Regular cardiac myocyte (primary cell): ENCODE measurements at places on chromosomes 2 and 18. TPM values are rescaled to one million over a fixed set of nuclear protein-coding genes. Genes with fewer than 3 reads are reported as not detected.

Gene LTBP1
- total RNA-seq, result 214 and 375 TPM in 2 replicates

Gene GPATCH11
- total RNA-seq, result 7.0 and 10.9 TPM in 2 replicates

Gene GAL3ST2
- 0.19 and 0.85 TPM in 2 replicates for total RNA-seq

Gene CDCA7
- 0.85 and 14.4 TPM in 2 replicates for total RNA-seq

Gene PAIP2B
- total RNA-seq, result 0.58 and 1.1 TPM in 2 replicates

Gene TMEM163
- not detected in 2 replicates for total RNA-seq

Gene STON1
- total RNA-seq, result 3.6 and 20.0 TPM in 2 replicates

Gene TWIST2
- total RNA-seq, result 13.4 and 19.4 TPM in 2 replicates

Gene DYNAP
- not detected in 2 replicates for total RNA-seq

Gene TTN
- 0.85 and 1.2 TPM in 2 replicates for total RNA-seq

Gene VRK2
- total RNA-seq, result 21.4 and 23.6 TPM in 2 replicates

Gene FSIP2
- total RNA-seq, result under 0.01 and 0.19 TPM in 2 replicates

Gene CFAP53
- under 0.01 and 0.85 TPM in 2 replicates for total RNA-seq

Gene C2orf15
- total RNA-seq, result 0.19 and 0.28 TPM in 2 replicates

Gene VWC2L
- not detected in 2 replicates for total RNA-seq

Gene ITSN2
- 24.2 and 30.2 TPM in 2 replicates for total RNA-seq
